GM12878 (cell line): ENCODE measurements at places on chromosomes 1 and 21.

GRCh38 chr21:24826822-24827221, 780.5 kb downstream of the MRPL39 start:
- DNase-seq = no peak

- peak; percentile 24 for DNase-seq
These were observed 188.5 kb downstream of the TGFBR3 start for GRCh38 chr1:91697416-91697815.

DNA sequence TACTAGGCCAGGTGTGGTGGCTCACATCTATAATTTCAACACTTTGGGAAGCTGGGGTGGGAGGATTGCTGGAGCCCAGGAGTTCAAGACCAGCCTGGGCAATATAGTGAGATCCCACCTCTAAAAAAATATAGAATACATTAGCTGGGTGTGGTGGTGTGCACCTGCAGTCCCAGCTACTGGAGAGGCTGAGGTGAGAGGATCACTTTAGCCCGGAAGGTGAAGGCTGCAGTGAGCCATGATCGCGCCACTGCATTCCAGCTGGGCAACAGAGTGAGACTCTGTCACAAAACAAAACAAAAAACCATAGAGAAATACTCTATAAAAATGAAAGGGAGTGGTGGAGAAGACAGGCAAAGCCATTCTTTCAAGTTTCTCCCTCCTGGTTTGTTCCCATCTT, 62.1 kb downstream of the EYA3 start:
- no peak for DNase-seq

DNA sequence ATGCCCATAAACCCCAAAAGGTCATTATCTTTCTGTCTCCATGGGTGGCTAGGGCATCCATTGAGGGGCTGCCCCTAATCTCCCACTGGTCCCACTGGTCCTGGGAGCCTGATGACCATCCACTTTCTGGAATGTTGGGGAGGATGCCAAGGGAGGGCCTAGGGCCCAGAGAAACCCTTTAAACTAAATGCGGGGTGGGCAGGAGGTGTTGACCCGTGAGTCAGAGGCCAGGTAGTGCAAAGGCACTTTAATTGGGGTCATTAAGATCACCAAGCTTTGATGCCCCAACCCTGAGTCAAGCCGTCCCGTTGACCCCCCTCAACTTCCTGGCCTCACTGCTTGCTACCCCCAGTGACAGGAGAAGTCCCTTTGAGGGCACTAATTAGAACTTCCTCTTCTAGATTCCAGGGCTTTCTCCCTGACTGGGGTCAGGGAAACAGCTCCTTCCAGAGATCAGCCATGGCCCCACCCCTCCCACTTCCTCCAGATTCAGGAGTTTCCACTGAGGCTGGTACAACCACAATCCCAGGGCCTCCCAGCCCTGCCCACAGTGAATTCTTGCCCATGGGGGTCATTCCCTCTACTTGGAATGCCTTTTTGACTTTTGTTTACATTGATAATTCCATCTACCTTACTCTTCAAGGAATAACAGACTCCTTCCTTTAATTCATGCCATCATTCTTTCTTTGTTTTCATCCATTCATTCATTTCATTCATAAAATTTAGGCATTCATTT, 15.5 kb upstream of the SERINC2 start:
- DNase-seq = no peak

DNA sequence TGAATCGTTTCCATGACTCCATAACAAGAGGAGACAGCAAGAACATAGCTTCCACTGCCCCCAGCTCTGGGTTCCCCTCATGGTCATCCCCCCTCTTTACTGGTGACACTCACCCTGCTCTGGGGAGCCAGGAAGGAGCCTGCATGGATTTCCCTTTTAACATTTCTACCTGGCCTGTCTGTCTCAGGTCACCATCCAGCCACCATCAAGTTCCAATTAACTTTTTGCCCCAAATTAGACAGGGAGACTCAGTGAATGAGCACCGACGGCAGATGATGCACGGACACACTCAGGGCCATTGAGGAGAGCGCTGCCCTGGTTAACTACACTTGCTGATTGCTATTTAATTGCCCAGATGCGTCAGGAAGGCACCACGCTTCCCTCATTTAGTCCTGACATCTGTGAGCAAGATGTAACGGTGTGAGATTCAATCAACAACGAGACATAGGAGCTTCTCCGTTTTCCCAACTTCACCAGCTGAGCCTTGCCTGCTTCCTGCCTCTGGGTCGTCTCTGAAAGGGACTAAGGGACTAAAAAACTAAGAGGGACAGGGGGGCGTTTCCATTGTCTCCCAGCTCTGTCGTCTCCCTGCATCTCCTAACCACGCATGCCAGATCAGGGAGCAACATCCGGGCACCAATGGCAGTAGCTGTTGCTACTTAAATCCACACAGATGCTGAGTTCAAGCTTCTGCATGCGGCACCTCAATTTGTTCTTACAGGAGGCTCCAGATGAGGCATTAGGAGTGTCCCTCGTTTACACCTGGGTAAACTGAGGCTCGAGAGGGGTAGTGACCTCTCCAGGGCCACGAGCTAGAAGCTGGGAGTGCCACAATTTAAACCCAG, 426.7 kb downstream of the NPHP4 start:
- no peak for DNase-seq

GRCh38 chr1:53766194-53766742, 27.3 kb upstream of the GLIS1 start:
- DNase-seq = no peak
